ENCODE measurements at places on chromosomes 7 and 10.

DNA sequence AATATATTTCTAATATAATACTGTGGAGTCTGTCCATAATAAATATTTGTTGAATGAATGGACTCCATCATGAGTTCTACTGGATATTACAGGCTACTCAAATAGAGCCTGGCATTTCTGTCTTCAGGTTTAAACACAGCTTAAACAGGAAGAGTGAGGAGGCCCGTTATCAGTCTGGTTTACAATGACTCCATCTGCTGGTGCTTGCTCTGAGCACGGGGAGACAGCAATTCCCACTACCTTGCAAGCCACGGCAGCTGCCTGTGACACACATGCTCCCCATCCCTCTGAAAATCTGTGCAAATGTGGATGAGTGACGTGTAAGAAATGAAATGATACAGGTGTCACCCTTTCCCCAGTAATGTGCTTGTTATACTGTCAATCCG is 293.5 kb upstream of the IMMP2L start:
- DNase-seq, result no peak

GRCh38 chr10:18217577-18217976 is 77.4 kb downstream of the CACNB2 start:
- DNase-seq, result no peak

DNA sequence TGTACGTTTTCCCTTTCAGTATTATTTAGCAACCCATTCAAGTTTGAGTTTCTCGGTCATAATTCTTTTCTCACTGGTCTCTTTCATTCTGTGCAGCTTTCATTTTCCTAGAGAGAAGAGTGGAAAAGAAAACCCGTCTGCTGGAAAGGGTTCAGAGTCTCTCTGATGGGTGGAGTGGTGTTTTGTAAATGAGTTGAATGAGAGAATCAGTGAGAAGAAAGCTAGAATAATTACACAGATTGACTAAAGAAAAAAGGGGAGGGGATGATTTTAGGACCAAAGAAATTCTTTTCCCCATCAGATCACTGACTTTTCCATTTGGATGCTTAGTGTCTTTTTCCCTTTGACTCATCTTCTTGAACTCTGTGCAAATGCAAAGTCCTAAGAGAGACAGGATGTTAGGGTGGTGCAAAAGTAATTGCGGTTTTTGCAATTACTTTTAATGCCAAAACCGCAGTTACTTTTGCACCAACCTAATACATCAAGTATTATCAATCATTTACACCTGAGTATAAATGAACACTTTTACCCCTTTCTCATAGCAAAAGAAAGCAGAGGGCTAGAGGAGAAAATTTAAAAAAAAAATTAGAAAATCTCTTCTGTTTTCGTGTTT is 242.1 kb upstream of the SP4 start:
- no peak for DNase-seq

GRCh38 chr10:107529350-107529749 is 364.8 kb upstream of the SORCS1 start:
- DNase-seq, result no peak

- no peak for DNase-seq
These were observed 18.3 kb upstream of the PDE1C start for GRCh38 chr7:32088451-32088881.

GRCh38 chr7:66055321-66055956 is 20.2 kb upstream of the ASL start:
- no peak for DNase-seq

DNA sequence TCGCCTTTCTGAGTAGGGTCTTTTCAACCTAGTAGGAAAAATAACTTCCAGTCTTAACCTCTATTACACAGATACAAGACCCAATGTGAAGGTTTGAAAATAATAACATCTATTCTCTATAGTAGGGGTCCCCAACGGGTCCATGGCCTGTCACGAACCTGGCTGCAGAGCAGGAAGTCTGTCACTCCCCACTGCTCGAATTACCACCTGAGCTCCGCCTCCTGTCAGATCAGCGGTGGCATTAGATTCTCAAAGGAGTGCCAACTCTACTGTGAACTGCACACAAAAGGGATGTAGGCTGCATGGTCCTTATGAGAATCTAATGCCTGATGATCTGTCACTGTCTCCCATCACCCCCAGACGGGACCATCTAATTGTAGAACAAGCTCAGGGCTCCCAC is 7.4 kb downstream of the YWHAG start:
- DNase-seq, result no peak

DNA sequence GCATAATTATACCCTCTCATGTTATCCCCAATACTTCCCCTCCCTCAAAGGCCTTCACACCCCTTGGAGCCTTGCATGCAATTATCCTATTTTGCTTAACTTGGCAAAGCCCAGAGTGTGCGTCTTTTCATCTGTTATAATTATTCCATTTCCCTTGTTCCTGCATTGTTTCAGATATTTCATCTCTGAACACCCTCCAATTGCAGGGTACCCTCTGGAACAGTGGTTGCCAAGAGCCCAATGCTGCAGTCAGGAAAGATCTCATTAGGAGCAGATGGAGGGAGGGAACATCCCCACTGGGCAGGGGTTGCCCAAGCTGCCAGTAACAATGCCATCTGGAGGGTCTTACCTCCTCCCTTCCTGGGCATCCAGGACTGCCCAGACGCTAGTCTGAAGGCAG is 18.4 kb upstream of the GOLGA7B start:
- DNase-seq, result no peak

- no peak for DNase-seq
These were observed 154.7 kb upstream of the AOAH start for GRCh38 chr7:36879021-36879420.

- DNase-seq, result no peak
These were observed 25.3 kb downstream of the HK1 start for GRCh38 chr10:69303632-69304051.

Data from brain pericyte (primary cell).